Activated naive CD8-positive, alpha-beta T cell treated with anti-CD3 and anti-CD28 coated beads for 36 hours (primary cell): ENCODE measurements at places on chromosomes 7 and 10.

GRCh38 chr10:69786791-69787190 is 14.9 kb upstream of the COL13A1 start:
- DNase-seq, result no peak

DNA sequence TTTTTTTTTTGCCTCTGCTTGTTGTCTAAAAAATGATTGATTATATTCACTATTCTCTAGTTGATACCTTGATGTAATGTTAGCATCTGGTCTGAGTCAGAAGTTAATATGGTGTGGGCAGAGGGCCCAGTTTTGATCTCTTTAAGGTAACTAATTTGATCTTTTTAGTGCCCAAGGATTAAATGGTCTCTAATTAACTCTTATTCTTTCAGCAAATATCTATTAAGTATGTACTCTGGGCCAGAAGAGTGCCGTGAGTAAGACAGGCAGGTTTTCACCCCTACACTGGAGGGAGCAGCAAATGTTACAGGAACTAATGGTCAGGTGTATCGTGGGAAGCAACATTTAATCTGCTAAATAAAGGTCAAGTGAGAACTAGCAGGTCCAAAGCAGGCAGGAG is 144.6 kb upstream of the COL1A2 start:
- no peak for DNase-seq

DNA sequence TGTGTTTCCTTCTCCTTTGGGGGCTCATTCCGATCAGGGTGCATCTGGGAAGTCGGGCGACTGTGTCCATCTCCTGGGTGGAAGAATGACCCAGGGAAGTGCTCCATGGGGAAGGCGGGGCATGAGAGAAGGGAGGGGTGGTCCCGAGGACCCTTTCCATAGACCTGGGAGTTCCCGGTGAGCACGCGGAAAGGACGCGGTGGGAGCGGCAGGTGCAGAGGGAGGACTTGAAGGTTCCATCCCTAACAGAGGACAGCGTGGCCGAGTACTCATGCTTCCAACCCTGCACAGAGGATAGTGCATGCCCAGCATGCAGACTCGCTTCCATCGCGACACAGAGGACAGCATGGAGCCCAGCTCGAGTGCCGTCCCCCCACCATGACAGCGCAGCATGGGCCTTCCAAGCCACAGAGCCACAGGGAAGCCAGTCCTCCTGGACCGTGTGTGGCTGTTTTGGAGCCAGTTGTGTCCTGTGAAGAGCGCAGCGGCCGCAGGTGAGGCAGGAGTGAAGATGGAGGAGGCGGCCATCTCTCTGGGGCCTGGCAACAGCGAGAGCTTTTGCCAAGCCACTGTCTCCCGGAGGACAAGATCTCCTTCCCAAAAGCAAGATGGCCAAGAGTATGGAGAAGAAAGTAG is 281.4 kb downstream of the DNAJB6 start:
- no peak for DNase-seq

DNA sequence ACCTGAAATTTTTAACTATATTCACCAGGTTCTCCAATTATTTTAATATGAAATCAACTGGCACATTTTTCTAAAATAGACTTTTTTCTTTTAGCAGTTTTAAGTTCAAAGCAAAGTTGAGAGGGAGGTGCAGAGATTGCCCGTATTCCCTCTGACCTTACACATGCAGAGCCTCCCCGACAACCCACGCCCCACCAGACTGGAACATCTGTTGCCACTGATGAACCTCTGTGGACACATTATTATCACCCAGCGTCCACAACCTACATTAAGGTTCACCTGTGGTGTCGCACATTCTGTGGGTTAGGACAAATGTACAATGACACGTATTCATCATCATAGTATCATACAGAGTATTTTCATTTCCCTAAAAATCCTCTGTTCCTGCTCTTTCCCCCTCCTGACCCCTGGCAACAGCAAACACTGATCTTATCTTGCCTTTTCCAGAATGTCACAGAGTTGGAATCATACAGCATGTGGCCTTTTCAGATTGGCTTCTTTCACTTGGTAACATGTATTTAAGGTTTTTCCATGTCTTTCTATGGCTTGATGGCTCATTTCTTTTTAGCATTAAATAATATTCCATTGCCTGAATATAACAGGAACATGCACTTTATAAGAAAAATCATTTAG is 37.1 kb downstream of the COBL start:
- DNase-seq, result no peak

GRCh38 chr7:21544715-21545114 is 1.9 kb downstream of the DNAH11 start:
- DNase-seq, result no peak

DNA sequence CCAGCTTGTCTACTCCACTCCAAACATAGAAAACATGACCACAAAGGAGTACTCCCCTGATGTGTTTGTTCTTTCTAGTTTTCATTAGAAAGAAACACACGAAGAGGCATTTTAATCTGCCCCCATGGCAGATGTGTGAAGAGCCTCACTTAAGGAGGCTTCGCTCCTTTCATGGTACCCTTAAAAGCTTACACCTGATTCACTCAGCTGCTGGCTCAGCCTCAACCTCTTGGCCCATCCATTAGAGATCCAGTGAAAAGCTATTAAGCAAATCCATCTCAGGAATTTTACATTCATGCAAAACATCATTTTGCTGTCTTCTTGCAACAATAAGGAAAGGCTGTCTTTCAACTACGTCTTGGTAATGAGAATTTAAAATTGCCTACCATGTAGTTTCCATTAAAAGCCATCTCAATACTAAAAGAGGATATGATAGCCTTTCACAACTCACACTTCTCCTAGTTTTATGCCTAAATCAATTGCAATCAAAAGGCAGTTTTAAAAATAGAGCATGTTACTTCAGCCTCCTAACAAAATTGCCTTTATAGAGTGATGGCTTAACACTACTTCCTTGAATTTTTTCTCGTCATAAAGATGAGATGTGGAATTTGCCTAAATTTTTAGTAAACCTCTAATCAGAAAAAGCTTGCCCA is 22.7 kb downstream of the MACC1 start:
- no peak for DNase-seq
